ENCODE measurements at places on chromosomes 16 and 17.

GRCh38 chr16:66459878-66460277 lies 32.8 kb downstream of the BEAN1 start:
- no peak for DNase-seq

DNA sequence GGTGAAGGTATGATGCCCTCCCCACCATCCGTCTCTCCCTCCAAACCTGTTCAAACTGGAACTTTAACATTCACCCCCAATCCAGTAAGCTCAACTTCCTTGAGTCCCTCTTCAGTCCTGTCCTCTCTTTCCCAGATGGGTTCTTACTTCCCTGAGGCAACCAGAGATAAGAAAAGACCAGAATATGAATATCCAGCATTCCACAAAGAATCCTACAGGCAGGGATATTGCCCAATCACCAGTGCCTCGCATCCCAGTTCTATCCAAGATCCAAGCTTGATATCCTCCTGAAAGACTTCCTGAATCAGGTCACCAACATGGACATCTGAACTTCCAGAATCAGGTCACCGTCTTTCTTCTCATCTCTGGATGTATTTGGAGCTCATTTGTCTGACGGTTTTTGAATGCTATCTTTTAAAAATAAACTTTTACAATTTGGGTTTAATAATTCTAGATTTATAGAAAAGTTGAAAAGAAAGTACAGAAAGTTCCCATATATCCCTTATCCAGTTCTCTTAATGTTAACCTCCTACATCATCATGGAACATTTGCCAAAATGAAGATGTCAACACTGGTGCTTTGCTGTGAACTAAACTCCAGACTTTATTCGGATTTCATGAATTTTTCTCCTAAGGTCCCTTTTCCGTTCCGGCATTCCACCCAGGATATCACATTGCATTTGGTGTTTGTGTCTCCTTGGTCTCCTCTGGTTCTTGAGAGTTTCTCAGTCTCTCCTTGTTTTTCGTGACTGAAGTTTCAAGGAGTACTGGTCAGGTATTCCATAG lies 13.7 kb upstream of the COL1A1 start:
- peak; percentile 45 for DNase-seq

DNA sequence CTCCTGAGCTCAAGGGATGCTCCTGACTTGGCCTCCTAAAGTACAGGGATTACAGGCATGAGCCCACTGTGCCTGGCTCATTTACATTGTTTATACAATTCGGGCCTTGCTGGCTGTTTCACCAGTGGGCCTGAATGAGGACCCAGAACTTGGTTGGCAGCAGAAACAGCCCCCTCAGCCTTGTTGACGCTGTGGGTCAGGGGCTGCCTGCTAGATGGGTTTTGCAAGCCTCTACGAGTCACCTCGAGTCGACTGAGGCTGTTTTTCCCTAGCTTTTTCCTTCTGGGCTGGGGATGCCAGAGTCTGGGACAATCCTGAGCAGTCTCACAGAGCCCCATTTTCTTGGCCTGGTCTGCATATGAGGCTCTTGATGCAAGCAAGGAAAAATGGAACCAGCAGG lies 16.1 kb downstream of the PPL start:
- DNase-seq, result no peak

GRCh38 chr17:63425483-63425882 lies 20.6 kb downstream of the CYB561 start:
- DNase-seq, result peak; percentile 74

GRCh38 chr16:84729716-84730320 lies 30.0 kb downstream of the USP10 start:
- DNase-seq, result no peak

DNA sequence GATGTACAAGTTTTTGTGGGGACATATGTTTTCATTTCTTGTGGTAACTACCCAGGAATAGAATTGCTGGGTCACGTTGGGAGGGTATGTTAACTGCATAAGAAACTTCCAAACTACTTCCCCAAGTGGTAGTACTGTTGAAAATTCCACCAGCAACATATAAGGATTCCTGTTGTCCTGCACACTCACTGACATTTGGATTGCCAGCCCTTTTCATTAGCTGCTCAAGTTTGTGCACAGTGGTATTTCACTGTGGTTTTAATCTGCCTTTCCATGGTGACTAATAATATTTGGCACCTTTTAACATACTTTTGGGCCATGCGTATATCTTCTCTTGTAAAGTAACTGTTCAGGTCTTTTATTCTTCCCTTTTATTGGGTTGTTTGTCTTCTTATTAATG lies 103.3 kb downstream of the GNAO1 start:
- peak; percentile 26 for DNase-seq

GRCh38 chr16:83356266-83356665 lies 451.5 kb upstream of the HSBP1 start:
- peak; percentile 37 for DNase-seq

- no peak for DNase-seq
Observed at GRCh38 chr16:19384656-19385055, 33.0 kb upstream of the TMC5 start.

- DNase-seq, result no peak
Observed at GRCh38 chr17:14557480-14557879, 256.6 kb downstream of the HS3ST3B1 start.

DNA sequence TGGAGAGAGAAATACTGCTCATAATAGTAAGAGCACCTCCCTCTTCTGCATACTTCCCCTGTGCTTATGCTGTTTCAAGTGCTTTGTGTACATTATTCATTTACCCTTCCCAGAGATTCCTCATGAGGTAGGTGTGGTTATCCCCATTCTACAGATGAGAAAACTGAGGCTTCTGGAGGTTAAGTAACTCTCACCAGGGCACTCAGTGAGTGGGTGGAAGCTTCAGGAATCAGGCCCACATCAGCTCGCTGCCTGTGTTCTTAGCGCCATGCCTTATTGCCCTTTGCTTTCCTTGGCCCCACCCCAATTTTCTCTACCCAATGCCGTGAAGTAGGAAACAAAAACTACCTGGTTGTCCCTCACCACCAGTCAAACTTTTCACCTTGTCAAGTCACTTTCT lies 18.1 kb upstream of the ITGB3 start:
- DNase-seq, result no peak

GRCh38 chr17:62105357-62105756 lies 40.3 kb upstream of the MED13 start:
- no peak for DNase-seq

- no peak for DNase-seq
Observed at GRCh38 chr16:22055881-22056280, 36.5 kb upstream of the VWA3A start.

DNA sequence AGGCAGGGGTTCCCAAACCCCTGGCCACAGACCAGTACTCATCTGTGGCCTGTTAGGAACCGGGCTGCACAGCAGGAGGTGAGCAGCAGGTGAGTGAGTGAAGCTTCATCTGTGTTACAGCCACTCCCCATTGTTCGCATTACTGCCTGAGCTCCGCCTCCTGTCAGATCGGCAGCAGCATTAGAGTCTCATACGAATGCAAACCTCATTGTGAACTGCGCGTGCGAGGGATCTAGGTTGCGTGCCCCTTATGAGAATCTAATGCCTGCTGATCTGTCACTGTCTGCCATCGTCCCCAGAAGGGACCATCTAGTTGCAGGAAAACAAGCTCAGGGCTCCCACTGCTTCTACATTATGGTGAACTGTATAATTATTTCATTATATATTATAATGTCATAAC lies 25.1 kb upstream of the RMI2 start:
- DNase-seq, result no peak

DNA sequence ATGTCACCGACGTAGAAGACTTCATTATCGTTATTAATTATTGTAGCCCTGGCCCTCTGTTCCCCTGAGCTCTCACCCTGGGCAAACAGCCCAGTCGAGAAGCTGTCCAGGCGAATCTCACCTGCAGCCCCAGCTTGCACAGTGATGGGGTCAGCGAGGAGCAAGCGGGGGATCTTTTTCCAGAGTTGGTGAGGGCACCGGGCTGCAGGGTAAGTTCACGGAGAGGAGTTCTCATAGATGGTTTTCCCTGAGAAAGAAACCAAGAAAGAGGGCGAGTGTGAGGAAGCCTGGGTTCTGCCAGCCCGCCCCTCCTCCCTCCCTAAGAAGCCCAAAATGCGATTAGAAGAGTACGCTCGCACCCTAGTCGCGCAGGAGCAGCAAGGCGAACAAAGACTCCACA lies 436 bp downstream of the SPAG5 start:
- no peak for DNase-seq

GRCh38 chr16:28092721-28093384 lies 29.3 kb upstream of the GSG1L start:
- no peak for DNase-seq

DNA sequence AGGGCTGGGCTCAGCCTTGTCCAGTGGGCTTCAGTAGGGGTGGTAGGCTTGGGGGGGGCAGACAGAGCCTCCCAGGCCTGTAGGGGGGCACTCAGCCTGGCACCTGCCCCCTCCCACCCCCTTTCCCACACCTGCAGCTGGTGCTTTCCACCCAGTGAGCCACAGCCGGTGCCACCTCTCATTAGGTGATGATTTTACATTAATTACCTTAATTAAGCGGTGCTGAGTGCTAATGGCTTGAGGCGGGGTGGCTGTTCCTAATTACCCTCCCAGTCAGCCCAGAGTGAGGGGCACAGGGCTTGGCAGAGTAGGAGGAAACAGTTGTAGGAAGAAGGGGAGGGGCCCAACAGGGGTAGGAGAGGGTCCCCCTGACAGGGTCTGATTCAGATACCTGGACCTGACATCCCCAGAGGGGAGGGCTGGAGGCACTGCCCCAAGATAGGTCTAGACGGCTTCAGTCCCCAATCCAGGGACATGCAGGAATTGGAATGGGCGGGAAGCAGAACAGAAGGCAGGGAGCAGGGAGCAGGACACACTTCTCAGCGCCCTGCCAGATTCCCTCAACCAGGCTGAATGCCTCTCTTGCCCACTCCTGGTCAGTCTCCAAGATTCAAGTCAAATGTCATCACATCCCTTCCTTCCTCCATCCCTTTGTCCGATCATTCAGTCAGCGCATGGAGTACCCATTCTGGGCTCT lies 26.5 kb upstream of the PHF12 start:
- no peak for DNase-seq

GRCh38 chr17:43702637-43703036 lies 40.9 kb upstream of the MEOX1 start:
- no peak for DNase-seq

DNA sequence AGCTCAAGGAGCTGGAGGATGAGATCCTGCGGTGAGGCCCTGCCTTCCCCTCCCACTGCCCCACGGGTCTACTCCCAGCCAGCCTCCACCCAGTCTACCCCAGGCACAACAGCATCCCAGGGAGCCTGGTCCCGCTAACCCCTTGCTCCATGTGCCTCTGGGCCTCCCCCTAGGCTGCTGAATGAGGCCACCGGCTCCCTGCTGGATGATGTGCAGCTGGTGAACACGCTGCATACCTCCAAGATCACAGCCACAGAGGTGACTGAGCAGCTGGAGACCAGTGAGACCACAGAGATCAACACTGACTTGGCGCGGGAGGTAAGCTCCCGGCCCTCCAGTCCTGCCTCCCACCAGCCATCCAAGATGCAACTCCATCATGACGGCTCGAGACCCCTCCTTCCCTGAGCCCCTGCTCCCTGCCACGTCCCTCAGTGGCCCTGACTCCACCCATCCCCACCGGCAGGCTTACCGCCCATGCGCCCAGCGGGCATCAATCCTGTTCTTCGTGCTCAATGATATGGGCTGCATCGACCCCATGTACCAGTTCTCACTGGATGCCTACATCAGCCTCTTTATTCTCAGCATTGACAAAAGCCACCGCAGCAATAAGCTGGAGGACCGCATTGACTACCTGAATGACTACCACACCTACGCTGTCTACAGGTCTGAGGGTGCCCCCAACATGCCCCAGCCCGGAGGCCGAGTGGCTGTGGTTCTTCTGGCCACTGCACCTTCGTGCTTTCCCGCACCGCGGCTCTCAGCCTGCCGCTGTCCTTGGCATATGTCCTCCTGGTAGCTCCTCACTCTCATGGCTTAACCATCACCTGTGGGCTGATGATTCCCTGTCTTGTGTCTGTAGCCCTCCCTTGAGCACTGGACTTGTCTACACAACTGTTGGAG lies 15.0 kb upstream of the KDM6B start:
- no peak for DNase-seq
